NCI-H526 (cell line): ENCODE measurements at places on chromosomes 3 and 15.

DNA sequence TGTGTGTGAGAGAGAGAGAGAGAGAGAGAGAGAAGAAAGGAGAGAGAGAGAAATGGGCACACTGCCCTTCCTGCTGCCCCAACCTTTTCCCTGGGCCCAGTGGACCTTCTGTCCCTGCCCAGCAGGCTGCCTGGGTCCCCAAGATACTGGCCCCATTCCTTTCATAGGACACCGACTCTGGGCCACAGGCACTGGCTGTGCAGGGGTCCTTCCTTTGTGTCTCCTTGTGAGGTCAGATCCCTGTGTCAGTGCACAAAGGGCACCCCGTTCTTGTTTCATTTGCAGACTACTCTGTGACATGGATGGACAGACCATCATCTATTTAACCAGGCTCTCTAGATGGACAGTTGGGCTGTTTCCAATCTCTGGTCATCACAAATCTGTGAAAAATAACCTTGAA lies 21.3 kb upstream of the KLF13 start:
- no peak for DNase-seq

- no peak for DNase-seq
Measured at GRCh38 chr3:169746924-169747323, 17.9 kb downstream of the TERC start.

- DNase-seq: no peak
Measured at GRCh38 chr3:153038779-153039178, 123.2 kb upstream of the RAP2B start.

DNA sequence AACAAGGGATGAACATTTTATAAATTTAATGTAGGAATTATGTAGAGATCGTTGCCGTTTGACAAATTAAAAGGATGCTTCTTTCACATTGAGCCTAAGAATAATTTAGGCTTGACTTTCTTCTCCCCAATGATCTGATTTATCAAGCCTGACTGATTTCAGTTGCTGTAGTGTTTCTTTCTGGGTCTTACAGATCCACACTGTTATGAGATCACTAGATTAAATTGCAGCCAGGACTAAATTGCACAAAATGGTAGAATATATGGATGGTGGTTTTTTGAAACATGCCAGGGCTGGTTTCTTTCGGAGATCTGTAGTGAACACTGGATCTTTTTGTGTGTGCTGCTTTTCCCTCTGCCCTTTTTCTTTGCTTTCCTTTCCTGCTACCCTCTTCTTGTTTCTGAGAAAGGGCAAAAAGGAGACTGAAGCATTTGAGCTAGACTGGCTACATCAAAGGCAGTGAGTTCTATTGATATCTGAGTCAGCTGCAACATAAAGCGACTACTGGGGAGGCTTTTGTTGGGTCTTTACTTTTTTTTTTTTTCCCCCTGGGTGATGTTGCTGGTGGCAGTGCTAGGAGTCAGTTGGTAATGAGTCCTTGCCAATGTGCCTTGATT lies 83.0 kb downstream of the AKAP13 start:
- no peak for DNase-seq

DNA sequence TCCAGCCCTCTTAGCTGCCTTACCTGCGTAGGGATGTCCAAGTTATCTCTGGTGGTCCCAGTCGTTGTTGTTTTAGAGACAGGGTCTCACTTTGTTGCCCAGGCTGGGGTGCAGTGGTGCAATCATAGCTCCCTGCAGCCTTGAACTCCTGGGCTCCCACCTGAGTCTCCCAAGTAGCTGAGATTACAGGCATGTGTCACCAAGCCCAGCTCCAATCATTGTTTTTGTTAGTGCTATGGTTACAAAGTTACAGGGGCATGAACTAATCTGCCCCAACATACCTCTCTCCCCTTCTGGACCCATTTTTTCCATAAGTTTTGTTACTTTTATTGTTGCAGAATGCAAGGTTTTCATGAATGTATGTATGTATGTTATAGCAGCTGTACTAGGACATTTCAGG lies 54.7 kb downstream of the CTDSPL2 start:
- no peak for DNase-seq
